ENCODE measurements at places on chromosomes 16 and 17. TPM values are rescaled to one million over a fixed set of nuclear protein-coding genes. Genes with fewer than 3 reads are reported as not detected.

The RPUSD1 gene
- 38.2 TPM for total RNA-seq

The ELMO3 gene
- 13.9 TPM for total RNA-seq

The CPNE7 gene
- 0.81 TPM for total RNA-seq

The SPATA22 gene
- not detected for total RNA-seq

The FBXO39 gene
- 0.55 TPM for total RNA-seq

The ANKRD40CL gene
- total RNA-seq, result not detected

The OR1A1 gene
- not detected for total RNA-seq

The ZG16B gene
- total RNA-seq, result 3.8 TPM

The SCNN1B gene
- total RNA-seq, result not detected

The KRT20 gene
- not detected for total RNA-seq

The PIP4K2B gene
- total RNA-seq, result 33.2 TPM

Measured in natural killer cell treated with Interleukin-12 subunit alpha and Interleukin-12 subunit beta and Interleukin-15 and Interleukin-18, amount 100 ng/mL, for 72 hours (primary cell).